CD4-positive, alpha-beta T cell treated with Interleukin-2 at 100 ng/mL for 4 hours (primary cell): ENCODE measurements at places on chromosomes 13 and 19.

GRCh38 chr19:7257148-7258040 lies 36.8 kb downstream of the INSR start:
- DNase-seq, result no peak

GRCh38 chr19:29644210-29644609 lies 21.1 kb upstream of the PLEKHF1 start:
- no peak for DNase-seq

DNA sequence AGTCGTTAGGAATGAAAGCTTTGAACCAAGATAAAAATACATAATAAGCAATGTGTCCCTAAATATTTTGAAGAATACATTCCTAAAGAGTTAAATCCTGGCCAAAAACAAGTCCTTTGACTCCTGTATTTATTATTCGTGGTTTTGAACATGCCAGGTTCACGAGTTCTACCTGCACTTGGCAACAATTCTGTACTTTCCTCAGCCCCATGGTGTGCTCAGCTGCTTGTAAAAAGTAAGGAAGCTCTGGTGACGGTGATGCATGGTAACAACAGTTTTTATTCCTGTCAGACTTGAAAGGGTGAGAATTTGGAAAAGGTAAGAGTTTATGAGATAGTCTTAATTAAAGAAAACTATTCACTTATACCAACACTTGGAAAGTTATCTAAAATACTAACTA lies 95.0 kb upstream of the KLF12 start:
- no peak for DNase-seq

DNA sequence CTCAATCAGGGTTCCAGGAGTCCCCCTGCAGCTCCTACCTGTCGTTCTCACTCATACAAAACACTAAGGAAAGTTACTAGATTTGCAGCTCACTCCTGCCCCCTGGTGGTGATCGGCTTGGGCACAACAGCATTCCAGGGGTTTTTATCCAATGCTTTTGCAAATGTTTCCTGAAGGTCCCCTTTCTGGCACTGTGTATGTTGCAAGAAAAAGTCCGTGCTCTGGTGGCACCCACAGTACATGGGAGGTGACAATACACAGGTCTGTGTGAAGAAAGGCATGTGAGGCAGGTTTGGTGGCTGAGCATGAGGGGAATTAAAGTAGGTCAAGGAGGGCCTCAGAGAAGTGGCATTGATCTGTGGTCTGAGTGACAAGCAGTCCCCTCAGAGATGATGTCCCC lies 8.6 kb upstream of the TYK2 start:
- peak; percentile 85 for DNase-seq

DNA sequence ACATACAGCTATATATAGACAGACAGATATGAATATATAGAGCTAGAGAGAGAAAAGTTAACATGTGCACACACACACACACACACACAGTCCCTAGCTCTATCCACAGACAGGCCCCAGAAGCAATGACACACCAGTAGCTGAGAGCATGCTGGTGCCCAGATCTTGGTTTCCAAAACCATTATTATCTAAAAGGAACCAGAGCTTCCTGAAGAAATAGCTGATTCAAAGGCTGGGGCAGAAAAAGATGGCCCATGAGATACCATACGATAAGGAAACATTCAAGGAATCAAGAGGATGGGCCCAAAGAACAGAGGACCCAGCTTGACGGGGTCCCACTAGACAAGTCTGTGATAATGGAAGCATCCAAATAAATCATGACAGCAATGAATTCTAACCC lies 53.4 kb downstream of the ABCC4 start:
- DNase-seq, result no peak

- DNase-seq, result no peak
Observed at GRCh38 chr19:3420244-3420755, 53.9 kb downstream of the NFIC start.

DNA sequence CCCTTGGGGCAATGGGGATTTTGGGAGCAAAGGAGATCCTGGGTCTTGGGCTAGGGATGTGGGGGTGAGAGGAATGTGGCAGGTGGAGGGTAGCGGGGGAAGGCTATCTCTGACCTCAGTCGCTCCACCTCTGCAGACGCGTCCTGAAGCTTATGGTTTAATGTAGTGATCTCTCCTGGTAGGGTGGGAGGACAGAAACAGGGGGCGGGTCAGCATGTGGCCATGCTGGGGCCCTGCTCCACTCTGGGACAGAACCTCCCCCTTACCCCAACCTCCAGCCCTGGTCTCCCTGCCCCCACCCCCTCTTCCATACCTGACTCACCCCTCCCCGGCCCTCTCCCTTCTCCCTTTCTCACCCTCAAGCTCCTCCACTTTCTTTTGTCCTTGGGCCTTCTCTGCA lies 1.4 kb downstream of the BST2 start:
- DNase-seq, result no peak

DNA sequence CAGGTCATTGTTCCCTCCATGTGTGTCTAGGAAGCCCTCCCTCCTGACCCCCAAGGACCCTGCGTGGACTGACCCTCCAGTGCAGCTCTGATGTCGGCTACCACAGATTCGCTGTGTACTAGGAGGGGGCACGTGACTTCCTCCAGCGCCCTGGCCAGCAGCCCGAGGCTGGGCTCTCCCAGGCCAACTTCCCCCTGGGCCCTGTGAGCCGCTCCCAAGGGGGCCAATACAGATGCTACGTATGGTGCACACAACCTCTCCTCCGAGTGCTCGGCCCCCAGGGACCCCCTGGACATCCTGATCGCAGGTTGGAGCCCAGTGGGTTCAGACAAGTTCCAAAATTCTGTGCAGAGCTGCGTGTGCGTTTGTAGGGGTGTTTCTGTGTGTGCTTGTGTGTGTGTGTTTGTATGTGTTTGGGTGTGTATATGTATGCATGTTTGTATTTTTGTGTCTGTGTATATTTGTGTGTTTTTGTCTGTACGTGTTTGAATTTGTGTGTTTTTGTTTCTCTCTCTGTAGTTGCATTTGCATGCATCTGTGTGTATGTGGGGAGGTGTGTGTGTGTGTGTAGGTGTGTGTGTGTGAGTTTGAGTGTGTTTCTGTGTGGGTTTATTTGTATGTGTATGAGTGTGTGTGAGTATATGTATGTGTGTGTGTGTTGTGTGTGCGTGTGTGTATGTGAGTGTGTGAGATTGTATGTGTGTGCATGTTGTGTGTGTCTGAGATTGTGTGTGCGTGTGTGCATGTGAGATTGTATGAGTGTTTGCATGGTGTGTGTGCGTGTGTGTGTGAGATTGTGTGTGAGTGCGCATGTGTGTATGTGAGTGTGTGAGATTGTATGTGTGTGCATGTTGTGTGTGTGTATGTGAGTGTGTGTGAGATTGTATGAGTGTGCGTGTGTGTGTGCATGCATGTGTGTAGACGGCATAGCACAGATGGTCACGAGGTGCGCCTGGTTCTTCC lies 21.4 kb upstream of the LILRA2 start:
- DNase-seq, result no peak

- no peak for DNase-seq
Observed at GRCh38 chr13:100549316-100549715, 39.3 kb downstream of the GGACT start.

DNA sequence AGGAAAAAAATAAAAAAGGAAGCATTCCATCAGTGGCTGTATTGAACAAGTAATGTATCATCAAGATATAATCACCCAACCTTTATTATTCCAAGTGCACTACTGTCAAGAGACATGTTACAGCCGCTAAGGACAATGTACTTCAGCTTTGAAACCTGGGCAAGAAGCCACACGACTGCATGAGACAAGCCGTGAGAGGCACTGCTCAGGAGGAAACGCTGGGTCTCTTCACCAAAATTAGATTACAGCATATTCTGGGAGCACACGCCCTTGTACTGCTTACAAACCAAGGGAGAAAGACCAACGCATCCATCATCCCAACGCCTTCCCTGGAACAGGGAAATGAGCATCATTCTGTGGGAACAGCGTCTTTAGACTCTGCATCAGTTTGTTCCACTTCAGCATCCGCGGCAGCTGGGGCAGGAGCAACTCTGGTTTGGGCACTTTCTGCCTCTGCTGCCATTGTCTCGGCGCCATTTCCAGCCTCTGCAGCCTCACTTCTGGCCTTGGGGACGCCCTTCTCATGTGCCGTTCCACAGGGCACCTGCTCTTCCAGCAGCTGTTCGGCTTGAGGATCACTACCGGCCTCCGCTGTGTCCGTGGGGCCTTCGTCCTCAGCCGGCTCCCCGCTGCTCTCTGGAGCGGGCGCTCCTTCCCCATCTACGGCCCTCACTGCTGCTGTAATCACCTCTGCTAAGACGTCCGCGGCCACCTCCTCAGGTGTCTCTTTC lies 22.4 kb upstream of the BRD4 start:
- DNase-seq, result no peak

- peak; percentile 29 for DNase-seq
Observed at GRCh38 chr13:111216166-111216960, 101.3 kb downstream of the ARHGEF7 start.

DNA sequence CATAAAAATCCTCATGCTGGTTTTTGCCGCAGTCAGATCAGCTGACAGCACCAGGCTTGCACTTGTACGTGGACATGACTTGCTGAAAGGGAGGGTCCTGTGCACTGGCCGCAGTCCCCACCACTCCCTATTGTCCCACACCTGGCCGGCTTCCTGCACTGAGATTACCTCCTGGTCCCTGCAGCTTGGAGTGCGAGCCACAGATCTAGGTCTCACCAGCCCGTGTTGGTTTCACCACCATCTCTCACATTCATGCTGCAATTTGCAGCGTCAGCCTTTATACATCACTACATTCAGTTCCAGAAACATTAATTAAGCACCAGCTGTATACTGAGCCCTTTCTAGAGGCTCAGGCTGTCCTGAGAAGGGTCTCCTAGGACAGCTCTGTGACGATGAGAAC lies 15.0 kb upstream of the CD22 start:
- DNase-seq, result no peak

DNA sequence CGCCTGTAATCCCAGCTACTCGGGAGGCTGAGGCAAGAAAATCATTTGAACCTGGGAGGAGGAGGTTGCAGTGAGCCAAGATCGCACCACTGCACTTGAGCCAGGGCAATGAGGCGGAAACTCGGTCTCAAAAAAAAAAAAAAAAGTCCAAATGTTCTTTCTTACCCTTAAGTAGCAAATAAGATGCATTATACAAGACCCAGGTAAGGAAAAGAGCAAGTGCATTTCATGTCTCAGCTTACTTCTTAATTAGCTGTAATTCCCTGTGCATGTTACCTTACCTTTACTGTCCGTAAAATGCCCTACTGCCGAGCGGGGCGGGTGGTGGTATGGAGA lies 3.8 kb upstream of the ZNF681 start:
- no peak for DNase-seq

GRCh38 chr19:56253737-56254136 lies 18.8 kb upstream of the EDDM13 start:
- peak; percentile 45 for DNase-seq

DNA sequence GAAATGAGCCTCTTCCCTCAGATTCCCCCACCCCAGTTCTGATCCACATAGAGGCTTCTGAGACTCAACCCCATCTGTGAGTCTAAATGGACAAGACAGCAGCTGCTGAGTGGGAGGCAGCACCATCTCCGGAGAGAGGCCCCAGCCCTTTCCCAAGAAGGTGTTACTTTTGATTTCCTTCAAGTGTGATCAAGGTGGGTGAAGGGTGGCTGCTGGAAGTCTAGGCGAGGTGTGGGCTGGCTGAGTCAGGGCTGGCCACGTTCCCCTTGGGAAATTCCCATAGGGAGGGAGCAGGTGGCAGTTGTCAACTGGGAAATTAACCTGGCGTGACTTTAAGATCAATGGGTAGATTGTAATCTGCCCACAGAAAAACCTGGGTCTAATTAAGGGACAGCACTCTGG lies 148.0 kb downstream of the FOXO1 start:
- peak; percentile 47 for DNase-seq

DNA sequence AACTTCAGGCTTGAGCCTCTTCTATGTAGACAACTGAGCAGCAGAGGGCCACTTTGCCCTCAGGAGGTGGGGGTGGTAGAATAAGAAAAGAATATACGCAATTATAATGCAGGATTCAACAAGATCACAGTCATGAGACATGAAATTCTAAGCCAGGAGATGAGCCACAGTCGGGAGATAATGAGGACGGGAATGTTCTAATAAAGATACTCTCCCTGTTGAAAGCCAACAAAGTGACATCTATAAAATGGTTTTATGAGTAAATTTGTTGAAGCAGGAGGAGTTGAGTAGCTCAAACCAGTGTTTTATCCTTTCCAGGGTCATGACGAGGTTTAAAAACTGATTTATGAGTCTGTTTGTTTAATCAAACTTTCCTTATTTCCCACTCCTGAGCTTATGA lies 152.0 kb upstream of the SERP2 start:
- DNase-seq, result no peak

DNA sequence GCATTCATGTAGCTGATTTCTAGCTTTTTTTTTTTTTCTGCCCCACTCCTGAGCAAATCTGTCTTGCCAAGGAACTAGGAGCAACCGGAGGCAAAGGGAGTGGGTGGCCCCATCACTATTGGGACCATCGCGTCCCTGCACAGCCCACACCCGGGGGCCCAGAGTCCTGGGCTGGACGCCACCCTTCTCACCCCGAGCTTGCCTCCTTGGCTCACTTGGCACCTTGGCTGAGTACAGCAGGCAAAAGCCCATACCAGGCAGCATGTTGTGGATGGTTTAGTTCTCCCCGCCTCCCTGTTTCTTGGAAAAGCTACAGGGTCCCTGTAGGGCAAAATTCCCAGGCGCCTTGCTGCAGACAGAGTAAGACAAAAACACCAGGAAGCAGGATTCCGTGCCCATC lies 13.7 kb downstream of the SMIM24 start:
- DNase-seq, result no peak

DNA sequence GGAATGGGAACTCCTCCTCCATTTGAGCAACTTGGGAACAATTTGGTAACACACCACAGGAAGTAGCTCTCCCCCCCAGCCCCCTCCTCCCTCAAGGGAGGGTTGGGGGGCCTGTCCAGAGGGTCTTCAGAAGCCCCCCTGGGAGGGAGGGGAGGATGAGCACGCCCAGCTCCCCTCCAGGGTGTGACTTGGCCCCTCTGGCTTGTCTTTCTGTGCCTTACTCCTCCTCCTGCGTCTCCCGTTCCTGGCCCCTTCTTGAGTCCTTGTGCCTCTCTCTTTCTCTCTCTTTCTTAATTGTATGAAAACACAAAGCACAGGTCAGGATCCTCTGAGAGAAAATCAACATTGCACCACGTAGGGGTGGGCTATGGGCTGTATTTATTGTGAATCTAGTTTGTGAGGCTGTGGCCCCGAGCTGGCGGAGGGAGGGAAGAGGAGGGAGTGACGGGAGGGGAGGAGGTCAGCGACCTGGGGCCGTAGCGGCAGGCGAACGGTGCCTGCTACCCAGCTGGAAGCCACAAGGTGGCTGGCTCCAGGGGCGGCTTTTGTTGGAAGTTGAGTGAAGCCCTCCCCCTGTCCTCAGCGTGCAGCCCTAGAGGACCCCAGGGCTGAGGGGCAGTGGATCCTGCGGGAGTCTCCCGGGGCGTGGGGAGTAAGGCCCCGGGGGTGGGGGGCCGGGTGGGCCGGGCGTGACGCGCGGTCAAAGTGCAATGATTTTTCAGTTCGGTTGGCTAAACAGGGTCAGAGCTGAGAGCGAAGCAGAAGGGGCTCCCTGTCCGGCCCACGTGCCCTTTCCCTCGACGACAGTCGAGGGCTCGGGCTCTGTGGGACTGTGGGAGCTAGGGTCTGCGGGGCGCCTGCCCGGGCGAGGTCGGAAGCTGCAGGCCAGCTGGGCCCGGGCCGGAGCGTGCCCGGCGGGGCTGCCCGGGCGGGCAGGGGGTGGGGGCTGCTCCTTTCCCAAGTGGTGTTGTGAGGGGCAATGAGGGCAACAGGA lies 6.4 kb downstream of the LYL1 start:
- DNase-seq, result no peak
